ENCODE measurements at places on chromosomes 3 and 15.
A peak's percentile ranks its signal among the peaks of the same experiment; 100 is the strongest.

GRCh38 chr3:132174500-132174899 lies 139.7 kb upstream of the CPNE4 start:
- DNase-seq, result no peak

DNA sequence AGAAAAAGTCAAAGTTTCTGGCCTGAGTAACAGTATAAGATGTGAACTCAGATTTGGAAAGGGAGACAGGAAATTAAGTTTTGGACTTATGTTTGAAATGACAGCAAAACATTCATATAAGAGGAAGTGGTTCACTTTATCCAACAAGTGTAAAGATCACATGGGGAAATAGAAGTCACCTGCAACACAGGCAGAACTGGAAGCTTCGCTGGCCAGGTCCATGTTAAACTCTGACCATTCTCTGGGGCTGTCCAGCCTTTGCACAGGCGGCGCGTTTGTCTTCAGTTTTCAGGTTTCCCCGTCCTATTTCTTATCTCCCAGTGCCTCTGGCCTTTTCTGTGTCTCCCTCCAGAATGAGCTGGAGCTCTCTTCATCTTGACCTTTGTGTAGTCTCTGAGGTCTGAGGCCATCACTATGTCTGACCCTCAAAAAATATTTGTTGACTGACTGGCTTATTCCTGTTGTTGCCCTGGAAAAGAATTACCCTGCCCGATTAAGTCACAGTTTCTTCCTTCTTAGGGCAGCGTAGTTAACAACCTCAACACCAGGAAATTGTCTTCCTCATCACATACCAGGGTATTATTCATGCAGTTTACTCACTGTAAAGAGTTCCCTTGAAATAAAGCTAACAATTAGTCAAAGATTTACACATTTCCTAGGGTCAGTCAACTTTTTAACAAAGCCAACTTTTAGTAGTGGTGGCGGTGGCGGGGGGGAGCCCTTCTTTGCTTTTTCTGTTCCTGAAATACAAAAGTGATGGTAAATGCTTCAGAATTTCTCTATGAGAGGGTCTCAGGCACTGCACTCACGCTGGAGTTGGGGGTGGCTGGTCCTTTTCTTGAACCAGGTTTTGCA lies 959 bp upstream of the RASA2 start:
- peak; percentile 19 for DNase-seq

GRCh38 chr3:190696777-190697501 lies 165.6 kb downstream of the GMNC start:
- peak; percentile 47 for DNase-seq

DNA sequence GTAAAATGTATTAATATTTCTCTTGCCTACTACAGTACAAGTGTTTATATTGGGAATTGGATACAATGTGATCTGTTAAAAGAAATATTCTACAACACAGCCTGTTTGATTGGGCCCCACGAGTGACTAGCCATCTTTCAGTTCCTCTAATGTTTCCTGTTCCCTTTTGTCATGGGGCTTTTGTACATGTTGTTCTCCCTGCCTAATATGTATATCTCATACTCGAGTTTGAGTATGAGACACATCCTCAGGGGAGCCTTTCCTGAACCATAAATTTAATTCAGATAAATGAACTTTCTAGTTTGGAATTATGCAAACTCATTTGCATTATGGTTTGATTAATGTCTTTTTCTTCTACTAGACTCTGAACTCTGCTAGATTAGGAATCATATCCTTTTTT lies 65.5 kb downstream of the MEF2A start:
- DNase-seq, result no peak

DNA sequence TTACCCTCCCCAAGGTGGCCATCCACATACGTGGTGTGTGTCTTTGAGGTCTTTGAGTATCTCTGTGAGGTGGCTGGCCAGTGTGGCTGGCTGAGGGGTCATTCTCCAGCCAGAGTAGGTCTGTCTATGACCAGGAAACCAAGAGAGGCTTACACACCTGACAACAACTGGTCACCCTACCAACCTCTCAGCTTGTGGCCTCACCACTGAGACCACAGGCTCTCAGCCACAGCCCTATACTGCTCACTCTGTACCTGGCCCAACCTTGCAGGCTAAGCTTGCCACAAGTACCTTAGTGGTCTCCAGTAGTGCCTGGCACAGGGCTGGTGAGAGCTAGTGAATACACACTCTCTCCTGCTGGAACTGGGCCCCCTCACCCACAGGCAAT lies 5.1 kb downstream of the HEMK1 start:
- no peak for DNase-seq

GRCh38 chr3:153967260-153967659 lies 153.9 kb upstream of the ARHGEF26 start:
- no peak for DNase-seq

GRCh38 chr15:86205096-86205495 lies 125.4 kb downstream of the AGBL1 start:
- DNase-seq, result no peak

DNA sequence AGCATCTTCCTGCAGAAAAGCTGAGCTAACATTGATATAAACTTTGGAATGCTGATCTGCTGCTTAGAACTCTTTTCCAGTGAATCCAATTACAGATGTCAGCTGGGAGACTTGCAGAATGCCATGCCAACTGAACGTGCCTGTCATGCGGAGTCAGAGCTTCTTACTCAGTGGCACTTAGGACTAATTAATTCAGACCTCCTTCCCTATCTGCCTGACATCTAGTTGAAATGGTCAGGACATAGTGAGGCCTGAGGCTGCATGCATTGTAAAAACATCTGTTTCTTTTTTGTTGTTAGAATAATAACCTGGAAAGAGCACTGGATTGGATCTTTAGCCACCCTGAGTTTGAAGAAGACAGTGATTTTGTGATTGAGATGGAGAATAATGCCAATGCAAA lies 112.6 kb downstream of the USP13 start:
- no peak for DNase-seq

- no peak for DNase-seq
Observed at GRCh38 chr15:78037779-78038305, 39.7 kb downstream of the TBC1D2B start.

- DNase-seq, result peak; percentile 86
Observed at GRCh38 chr3:52144034-52144795, 10.0 kb downstream of the POC1A start.

DNA sequence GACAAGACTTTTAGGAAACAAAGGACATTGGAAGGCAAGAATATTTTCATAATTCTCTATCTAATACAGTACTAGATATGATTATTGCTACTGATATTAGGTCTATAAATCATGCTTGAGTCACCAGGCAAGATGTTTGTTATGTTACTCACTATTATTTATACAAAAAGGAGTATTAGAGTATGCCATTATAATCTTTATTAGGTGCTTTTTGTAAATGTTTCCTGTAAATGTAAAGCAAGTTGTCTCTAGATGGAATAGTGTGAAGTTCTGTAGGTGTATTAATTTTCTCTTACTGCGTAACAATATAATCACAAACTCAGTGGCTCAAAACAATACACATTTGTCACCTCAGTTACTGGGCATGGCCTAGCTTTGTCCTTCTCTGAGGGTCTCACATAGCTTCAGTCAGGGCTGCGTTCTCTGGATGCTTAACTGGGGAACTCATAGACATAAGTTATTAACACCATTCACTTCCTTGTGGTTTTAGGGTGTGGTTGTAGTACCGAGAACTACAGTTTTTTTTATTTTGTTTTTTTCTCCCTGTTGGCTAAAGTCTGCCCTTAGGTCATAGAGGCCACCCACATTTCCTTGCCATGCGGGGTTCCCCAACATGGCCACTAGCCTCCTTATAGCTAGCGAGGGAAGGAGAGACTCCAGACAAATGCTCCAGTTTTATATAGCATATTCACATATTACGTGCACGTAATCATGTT lies 20.3 kb upstream of the MAP3K13 start:
- no peak for DNase-seq

DNA sequence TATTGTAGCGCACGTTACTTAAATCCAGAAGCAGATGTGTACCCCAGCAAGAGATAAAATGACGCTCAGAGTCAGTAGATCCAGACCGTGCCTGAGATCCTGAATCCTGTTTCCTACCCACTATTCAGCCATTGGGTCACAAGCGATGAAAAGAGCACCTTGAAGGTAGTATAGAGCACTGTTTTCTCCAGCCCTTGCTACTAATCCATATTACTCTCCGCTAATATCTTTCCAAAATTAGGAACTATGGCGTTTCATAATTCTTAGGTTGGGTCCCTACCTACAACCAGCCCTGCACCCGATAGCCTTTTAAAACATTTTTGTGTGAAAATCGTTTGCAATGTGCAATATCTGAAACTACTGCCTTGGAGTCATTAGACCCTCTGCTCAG lies 596 bp downstream of the BTD start:
- DNase-seq, result no peak

All from neural progenitor cell (in vitro differentiated cells).